Activated CD8-positive, alpha-beta T cell treated with anti-CD3 and anti-CD28 coated beads, Interleukin-2, amount 10 ng/mL, durations not matched to agents 7 days and 5 days (primary cell): ENCODE measurements at places on chromosomes 5 and 9. TPM values are rescaled to one million over a fixed set of nuclear protein-coding genes. Genes with fewer than 3 reads are reported as not detected.

DNA sequence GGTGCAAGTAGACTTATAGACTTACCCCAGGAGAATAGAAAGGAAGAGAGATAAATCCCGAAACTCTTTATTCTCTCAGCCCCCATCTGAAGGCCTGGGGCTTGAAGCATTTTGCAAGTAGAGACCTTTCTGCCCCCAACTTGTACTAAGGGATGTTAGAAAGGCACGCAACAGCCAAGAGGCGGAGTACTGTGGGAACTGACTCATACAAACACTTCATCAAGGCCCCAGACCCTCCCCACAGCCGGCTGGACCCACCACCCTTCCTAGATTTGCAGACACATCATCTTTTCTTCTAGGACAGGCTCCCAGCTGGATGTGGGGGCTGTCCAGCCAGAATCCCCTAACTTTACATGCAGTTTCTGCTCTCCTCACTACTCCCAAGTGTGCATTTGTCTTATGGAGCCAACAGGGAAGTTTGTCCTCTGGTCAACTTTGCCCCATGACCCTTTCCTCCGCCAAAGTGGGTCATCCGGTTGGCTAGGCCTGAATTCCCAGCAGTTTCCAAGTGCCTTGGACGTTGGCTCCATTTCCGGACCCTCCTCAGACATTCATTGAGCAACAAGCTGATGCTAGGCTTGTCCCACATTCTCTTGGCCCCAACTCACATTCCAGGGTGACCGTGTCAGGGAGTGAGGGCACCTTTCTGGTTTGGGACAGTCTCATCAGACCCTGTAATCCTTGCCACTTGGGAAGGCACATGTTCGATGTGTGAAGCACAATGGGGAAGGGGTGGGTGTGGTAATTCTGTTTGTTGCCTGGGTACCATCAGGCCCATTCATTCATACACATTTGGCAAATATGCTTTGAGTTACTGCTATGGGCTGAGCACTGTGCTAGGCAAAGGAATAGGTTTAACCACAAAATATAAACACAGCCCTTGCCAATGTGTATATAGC, 64.6 kb downstream of the ABLIM3 start:
- H3K4me1 ChIP-seq, result no peaks in the 10 kb centered on the region
- no peaks in the 10 kb centered on the region for H3K27me3 ChIP-seq
- H3K27ac ChIP-seq, result no peak overlapping the region
- DNase-seq, result no peak
- H3K4me3 ChIP-seq, result no peak overlapping the region

GRCh38 chr5:56330806-56331205, 97.7 kb upstream of the ANKRD55 start:
- H3K27ac ChIP-seq, result no peak overlapping the region
- no peaks in the 10 kb centered on the region for H3K27me3 ChIP-seq

GRCh38 chr5:76974785-76975184, 21.9 kb downstream of the CRHBP start:
- no peak overlapping the region for H3K27ac ChIP-seq
- DNase-seq, result no peak
- H3K4me3 ChIP-seq, result no peak overlapping the region
- H3K27me3 ChIP-seq, result peaks cover 21% of the 10 kb centered on the region
- no peaks in the 10 kb centered on the region for H3K4me1 ChIP-seq

PTGES gene
- total RNA-seq, result not detected

DNA sequence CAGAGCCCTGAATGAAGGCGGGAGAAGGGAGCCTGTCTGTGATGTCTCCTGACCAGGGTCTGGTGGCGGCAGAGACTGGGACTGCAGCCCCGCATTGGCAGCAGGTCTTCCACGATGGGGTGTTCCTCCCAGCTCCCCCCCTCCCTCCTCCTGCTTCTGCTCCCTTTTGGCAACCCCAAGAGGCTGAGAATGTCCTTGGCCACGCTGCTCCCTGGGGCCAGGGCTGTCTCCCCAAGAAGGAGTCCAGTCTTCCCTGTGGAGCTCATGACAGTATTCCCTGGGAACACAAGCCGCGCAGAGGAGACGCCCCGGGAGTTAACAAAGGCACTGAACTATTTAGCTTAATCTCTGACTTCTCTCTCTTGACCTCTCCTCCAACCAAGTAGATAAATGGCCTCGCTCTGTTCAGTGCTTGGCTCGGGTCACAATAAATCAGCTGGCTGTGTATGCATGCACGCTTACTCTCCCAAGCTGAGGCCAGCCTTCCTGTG, 84.0 kb upstream of the NEURL1B start:
- no peaks in the 10 kb centered on the region for H3K36me3 ChIP-seq
- H3K27me3 ChIP-seq, result no peaks in the 10 kb centered on the region
- H3K27ac ChIP-seq, result no peak overlapping the region
- H3K4me1 ChIP-seq, result no peaks in the 10 kb centered on the region
